ENCODE measurements at places on chromosomes 1 and 21.

DNA sequence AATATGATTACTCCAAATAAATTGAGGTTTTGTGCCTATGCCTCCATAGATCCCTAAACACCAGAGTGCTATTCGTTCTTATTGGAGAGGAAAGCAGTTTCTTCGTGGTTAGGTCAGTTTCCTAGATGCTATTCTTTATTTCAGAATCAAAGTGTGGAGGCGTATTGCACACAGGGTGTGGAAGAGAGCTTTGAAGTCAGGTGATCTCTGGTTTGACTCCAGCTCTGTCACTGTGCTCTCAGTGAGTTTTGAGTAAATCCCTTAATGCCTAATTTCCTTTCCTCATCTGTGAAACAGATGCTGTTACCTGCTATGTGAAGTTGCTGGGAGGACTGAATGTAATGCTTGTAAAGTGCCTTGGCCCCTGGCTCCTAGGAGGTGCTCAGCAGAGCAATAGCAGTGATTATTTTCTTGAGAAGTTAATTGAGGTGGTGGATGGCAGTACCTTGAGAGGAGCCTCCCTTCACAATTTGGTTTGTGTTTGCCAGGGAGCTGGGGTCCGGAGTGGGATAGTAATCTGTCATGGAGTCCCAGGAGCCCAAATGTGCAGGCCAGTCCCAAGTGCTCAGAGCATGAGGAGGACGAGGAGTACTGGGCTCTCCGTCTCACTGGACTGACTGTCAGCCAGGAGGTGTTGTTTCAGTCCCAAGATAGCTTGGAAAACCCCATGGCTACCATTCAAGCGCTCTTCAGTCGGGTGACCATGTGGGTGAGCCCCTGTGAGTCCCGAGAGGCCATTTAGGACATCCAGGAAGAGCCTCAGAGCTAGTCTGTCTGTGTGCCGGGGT is 14.9 kb downstream of the NTPCR start:
- no peak for DNase-seq

GRCh38 chr1:112515311-112516009 is 6.7 kb downstream of the WNT2B start:
- peak; percentile 52 for DNase-seq

DNA sequence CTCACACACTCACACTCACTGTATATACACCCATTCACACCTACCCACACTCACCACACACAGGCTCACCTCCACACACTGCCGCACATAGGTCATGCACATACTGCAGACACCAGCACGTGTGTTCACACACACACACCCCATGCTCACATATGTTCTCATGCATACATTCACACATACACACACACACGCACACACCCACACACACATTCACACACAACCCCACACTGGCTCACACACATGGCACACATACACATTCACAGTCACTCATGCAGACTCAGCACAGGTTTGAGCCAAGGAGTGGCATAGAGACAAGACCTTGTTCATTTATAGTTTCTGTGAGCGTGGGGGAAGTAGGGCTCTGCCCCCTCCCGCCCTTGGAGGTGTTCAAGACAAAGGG is 41.1 kb upstream of the SLC30A1 start:
- DNase-seq, result no peak

DNA sequence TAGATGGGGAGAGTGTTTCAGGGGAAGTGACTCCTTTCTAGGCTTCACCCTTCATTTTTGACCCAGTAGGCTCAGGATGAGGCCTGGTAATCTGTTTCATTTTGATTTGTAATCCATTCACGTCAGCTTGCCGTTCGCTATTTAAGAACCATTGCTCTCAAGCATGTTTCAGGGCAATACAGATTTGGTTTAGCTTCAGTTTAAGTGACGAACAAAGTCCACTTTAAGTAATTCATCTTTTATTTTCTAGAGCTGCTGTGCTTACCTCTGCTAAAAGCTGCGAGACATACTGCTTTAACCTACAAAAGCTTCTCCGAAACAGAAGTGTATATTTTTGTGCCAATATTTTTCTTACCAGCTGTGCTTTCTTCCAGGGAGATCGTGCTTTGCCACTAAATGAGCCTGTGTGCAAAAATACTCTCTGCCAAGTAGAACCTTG is 8.9 kb upstream of the FMO3 start:
- DNase-seq, result no peak

DNA sequence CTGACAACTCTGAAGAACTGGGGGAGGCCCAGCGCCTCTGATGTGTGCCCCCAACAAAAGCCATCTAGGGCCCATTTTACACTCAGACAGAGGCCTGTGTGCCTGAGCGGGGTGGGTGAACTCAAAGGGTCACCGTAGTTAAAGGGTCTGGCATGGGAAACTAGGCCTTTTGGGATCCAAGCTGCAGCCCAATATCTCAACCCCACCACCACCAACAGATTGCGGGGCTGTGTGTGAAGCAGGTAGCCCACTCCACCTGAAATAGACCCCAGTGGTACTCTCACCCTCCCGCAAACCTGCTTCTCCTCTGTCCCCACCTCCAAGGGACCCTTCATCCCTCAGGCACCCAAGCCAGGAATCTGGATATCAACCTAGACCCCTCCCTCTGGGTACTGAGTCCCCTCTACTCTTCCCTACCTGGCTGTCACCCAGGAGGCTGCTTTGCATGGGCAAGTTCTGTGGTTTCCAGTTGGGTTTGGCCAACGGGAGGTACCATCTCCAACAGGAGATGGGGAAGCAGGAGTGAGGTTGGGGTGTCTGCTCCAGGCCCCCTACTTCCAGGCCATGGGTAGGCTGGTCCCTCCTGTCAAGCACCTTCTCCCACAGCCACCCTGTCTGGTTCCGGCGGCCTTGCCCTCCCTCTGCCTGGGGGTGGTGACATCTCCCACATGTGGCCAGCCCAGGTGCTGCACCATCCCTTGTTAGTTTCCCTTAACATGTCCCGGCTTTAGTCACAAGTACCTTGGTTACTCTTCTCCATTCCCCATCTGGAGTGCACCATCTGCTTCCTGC is 35.2 kb upstream of the LRP8 start:
- no peak for DNase-seq

GRCh38 chr1:36179220-36179600 is 23.2 kb downstream of the MAP7D1 start:
- DNase-seq, result no peak

- DNase-seq, result no peak
These were observed 24.0 kb downstream of the IL6R start for GRCh38 chr1:154429118-154429517.

Data from H4 (cell line).